ENCODE measurements at places on chromosomes 5 and 9. TPM values are rescaled to one million over a fixed set of nuclear protein-coding genes. Genes with fewer than 3 reads are reported as not detected.
A peak's percentile ranks its signal among the peaks of the same experiment; 100 is the strongest.

HTR1A gene
- not detected for total RNA-seq

ADAMTS13 gene
- 0.84 TPM for total RNA-seq

CDX1 gene
- total RNA-seq, result not detected

COL23A1 gene
- total RNA-seq, result 0.17 TPM

GRCh38 chr9:24553183-24553552 is 7.5 kb upstream of the IZUMO3 start:
- no peak for DNase-seq

- no peak for DNase-seq
These were observed 107.9 kb upstream of the SELENOP start for GRCh38 chr5:42919600-42919999.

- no peak for DNase-seq
These were observed 87.4 kb downstream of the PAX5 start for GRCh38 chr9:36946653-36947052.

DNA sequence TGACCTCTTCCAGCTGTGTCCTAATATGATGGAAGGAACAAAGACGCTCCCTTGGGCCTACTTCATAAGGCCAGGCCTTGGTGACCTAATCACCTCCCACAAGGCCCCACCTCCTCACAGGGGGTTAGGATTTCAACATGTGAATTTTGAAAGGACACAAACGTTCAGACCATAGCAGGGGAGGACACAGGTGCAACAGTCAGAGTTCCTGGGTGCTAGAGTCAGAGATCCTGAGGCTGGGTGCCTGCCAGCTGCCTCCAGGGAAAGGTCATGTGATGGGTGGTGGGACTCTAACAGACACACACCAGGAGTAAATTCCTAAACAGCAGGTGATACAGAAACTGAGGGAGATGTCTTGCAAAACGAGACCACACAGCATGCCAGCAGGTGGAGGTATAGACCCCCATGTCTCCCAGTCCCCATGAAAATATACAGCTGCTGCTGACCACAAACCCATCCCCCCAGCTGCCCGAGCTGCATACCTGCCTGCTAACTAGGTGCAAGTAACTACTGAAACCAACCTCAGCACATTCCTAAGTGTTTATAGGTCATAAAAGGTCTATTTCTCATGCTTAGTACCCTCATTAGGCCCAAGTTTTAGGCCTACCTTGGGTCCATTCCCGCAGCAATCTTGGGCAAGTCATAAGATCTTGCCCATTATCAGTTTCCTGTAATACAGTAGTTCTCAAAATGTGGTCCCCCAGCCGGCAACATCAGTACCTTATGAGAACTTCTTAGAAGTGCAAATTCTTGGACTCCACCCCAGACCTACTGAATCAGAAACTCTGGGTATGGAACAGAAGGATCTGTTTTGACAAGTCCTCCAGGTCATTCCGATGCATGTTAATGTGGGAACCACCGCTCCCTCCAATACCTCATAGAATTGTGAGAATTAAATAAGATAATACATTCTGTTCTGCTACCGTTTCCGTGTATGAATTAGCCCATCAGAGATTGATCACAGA is 245.3 kb downstream of the ENC1 start:
- peak; percentile 41 for DNase-seq

DNA sequence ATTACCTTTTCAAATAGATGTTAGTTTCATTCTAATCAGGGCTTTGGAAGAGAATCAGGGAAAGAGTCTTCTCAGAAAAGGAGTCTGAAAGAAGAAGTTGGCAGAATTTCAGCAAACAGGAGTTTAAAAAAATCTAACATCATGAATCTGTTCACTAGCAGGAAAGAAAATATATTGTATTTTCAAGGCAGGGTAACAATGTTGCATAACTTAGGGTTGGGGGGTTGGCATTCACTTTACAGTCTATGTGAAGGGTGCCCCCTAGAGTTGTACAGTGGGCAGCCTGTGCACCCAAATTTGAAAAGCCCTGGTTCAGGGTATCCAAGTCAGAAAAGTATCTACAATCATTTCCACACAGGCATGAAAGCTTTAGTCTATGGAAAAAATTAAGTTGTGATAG is 348.4 kb upstream of the SLC30A5 start:
- peak; percentile 1 for DNase-seq

- DNase-seq, result no peak
These were observed 82.6 kb downstream of the SMIM23 start for GRCh38 chr5:171868236-171868635.

DNA sequence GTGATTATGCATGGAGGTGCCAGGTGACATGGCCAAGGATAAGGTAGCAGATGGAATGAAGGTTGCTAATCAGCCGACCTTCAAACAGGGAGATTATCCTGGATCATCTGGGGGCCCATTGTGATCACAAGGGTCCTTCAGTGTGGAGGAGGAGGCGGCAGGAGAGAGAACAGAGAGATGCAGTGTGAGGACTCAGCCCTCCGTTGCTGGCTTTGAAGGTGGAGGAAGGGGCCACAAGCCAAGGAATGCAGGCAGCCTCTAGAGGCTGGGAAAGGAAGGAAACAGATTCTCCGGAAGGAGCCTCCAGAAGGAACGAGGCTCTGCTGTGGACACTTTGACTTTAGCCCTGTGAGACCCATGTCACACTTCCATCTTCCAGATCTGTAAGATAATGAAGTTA is 27.4 kb upstream of the EEIG1 start:
- DNase-seq, result no peak

DNA sequence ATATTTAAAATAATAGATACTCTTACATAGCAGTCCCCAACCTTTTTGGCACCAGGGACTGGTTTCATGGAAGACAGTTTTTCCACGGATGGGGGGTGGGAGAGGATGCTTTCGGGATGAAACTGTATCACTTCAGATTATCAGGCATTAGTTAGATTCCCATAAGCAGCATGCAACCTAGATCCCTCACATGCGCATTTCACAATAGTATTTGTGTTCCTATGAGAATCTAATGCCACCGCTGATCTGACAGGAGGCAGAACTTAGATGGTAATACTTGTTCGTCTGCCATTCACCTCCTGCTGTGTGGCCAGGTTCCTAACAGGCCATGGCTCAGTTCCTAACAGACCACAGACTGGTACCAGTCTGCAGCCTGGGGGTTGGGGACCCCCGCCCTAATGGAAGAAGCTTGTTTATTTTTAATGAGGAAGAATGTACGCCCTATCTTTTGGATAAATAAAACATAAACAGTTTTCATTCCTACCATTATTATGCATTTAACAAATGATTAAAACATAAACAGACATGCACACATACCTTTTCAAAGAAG is 187.7 kb downstream of the ZSWIM6 start:
- DNase-seq, result no peak

- DNase-seq, result peak; percentile 86
These were observed 37.4 kb downstream of the PIK3R1 start for GRCh38 chr5:68252673-68253623.

DNA sequence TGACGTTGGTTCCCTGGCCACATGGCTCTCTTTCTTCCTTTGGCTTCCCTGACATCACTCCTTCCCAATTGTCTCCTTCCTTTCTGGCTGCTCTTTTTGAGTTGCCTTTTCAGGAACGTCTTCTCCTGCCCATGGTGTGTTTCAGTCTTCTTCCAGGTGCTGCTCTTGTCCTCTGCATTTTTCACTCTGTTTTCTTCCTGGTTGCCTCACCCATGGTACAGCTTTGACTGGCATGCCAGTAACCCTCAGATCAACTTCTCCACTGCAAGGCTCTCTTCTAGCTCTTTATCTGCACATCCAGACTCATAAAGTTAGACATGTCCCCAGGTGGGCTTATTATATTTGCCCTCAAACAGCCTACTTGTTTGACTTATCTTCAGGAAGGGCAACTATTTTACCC is 91.0 kb upstream of the ANKH start:
- no peak for DNase-seq

- DNase-seq, result no peak
These were observed 74.1 kb downstream of the SLF1 start for GRCh38 chr5:94692581-94692980.

DNA sequence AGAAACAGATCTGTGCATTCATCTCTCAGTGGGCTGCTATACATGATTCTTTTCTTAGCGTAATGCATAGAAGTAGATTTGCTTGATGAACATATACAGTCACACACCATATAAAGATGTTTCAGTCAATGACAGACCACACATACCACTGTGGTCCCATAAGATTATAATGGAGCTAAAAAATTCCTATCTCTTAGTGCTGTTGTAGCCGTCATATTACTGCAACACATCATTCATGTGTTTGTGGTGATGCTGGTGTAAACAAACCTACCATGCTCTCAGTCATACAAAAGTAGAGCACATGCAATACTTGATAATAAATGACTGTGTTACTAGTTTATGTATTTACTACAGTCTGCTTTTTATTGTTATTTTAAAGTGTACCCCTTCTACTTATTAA is 214.3 kb downstream of the ARHGAP26 start:
- DNase-seq, result no peak

All from dermis blood vessel endothelial cell (primary cell).